A172 (cell line): ENCODE measurements at places on chromosomes 1 and 21.

GRCh38 chr1:188689542-188689941 is 1788.1 kb downstream of the BRINP3 start:
- DNase-seq = peak; percentile 84

GRCh38 chr1:53954128-53954527 is 8.0 kb downstream of the LRRC42 start:
- DNase-seq = no peak

- DNase-seq = no peak
These were observed 23.6 kb upstream of the TBX15 start for GRCh38 chr1:119011706-119012105.

- peak; percentile 19 for DNase-seq
These were observed 614.3 kb downstream of the NCAM2 start for GRCh38 chr21:21612466-21612865.

DNA sequence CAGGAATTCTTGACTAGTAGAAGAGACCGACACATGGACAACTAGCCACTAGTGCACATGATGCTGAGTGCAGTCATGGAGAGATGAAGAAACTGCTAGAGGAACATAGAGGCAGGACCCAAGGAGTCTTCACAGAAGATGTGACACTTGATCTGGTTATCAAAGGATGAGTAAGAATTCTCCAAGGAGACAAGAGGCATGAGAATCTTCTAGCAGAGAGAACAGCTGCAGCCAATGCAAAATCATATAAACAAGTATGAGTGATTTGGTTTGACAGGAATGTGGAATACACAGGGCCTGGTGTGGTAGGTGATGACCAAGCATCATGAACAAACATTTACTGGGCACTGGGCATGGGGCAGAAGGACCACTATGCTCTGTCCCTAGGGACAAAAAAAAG is 140.9 kb upstream of the CTTNBP2NL start:
- no peak for DNase-seq

GRCh38 chr1:95340061-95340460 is 106.1 kb downstream of the RWDD3 start:
- DNase-seq = no peak

- no peak for DNase-seq
These were observed 85.2 kb downstream of the LACTBL1 start for GRCh38 chr1:22887491-22887890.

DNA sequence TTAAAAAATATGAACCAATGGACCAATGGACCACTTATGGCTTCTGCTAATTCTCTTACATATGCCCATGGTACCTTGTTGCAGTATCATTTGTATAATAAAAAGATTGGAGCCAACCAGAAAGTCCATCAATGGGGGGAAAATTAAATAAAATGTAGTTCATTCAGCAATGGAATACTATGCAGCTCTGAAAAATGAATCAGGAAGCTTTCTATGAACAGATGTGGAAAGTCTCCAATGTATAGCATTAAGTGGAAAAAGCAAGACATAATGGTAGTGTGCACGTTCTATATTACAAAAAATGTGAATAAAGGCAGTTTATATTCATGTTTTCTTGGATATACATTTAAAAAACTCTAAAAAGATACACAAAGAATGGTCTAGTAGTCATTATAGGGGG is 101.3 kb downstream of the KCNJ15 start:
- no peak for DNase-seq

GRCh38 chr1:8817412-8818324 is at the start of gene RERE:
Gene RERE (minus strand): TSS chr1:8817640.
- peak; percentile 47 for DNase-seq

DNA sequence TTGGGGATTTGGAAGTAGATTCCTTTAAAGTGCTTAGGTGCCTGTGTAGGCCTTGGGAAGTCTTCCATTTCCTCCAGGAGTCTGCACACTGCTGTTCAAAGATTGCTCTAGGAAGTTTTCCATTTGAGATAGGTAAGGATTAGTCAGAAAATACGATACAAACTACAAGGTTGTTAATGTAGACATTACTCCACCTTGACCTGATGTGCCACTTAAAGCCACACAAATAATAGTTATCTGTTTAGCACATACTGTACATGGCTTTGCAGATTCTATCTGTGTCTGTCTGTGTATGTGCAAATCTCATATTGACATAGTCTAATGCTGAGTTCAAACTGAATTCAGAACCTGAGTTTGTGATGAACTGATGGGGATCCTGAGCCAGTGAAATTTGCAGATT is 118.4 kb downstream of the RHOU start:
- no peak for DNase-seq

GRCh38 chr1:15215116-15215515 is 31.9 kb upstream of the FHAD1 start:
- no peak for DNase-seq

DNA sequence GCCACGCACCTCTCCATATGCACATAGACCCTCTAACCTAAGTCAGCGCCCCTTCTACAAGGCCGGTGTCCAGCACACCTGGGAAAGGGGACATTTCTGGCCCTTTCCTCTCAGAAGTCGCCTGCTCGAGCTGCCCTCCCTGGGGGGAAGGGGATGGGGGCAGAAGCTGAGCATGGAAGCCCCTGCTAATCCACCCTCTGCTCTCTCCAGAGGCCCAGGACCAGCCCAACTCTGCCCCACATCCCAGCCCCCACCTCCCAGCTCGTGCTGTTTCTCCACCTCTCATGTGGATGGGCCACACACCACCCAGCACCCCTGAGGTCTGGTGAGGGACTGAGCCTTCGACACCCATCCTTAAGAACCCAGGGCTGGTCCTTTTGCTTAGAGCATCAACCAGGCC is 14.8 kb downstream of the TNFRSF1B start:
- no peak for DNase-seq

DNA sequence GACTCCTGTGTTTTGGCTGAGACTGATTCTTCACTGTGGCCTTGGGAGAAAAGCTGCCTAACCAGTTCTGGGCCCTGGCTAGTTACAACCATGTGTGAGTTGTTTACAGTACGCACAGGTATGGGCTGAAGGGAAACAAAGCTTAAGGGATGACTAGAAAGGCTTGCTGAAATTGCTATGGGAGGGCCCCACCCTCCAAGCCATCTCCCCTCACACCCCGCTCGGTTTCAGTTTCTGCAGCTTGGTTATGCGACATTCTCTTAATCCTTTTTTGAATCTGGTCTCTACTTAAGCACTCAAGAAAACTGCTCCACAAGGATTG is 43.1 kb downstream of the PBX1 start:
- no peak for DNase-seq

GRCh38 chr1:26983863-26984262 is 9.6 kb upstream of the TRNP1 start:
- DNase-seq = no peak

DNA sequence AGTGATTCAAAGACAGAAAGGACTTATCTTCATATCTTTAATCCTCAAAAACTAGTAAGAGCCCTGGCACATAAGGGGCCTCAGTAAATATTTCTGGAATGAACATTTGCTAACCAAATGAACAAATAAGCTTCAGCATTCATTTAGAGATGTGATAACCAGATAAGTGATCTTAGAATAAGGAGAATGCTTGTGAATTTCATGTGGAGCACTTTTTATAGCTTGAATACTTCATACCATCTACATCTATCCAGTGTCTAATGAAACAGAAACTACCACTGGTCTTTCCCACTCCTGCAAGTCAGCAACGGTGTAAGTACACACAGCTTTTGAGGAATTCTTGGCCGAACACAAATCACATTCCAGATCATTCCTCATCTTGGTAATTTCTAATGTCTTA is 38.5 kb downstream of the EDEM3 start:
- DNase-seq = no peak
